ENCODE measurements at places on chromosomes 6 and 20.
A peak's percentile ranks its signal among the peaks of the same experiment; 100 is the strongest.

DNA sequence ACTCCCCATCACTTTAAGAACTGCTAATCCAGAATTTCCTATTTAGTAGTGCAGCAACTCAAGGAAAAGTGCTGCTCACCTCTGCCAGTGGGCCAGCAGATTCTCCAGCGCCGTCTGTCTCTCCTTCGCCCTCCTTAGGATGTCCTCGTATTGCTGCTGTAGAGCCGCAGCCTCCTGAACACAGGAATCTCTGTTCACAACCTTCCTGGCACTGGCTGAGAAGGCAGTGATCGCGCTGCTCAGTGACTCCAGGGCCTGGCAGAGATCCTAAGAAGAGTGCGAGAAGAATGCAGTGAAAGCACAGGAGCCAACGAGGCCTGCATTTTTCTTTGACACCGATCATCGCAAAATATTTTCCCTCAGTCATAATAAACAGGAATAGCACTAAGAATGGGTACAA, 209.0 kb downstream of the SYNE1 start:
- DNase-seq = no peak

GRCh38 chr6:5704708-5705107, 302.0 kb downstream of the NRN1 start:
- DNase-seq = no peak

- DNase-seq = no peak
Observed at GRCh38 chr6:122760330-122760729, 19.2 kb upstream of the FABP7 start.

DNA sequence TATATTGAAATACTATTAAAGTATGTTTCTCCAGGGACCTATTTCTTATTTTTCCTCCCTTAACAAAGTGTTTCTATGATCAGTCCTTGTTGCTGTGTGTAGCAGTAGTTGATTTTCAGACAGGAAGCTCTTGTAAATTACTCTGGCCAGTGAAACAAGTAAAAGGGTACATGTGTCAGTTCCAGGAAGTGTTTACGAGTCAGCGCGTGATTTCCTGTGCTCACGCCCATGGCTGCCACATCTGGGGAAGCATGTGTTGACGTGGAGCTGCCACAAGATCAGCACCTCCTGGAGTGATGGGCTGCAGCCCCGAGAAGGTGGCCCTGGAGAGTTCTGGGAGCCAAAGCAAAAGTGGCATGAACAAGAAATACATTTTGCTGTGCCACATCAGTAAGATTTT, 38.6 kb upstream of the GGTLC1 start:
- peak; percentile 80 for DNase-seq

DNA sequence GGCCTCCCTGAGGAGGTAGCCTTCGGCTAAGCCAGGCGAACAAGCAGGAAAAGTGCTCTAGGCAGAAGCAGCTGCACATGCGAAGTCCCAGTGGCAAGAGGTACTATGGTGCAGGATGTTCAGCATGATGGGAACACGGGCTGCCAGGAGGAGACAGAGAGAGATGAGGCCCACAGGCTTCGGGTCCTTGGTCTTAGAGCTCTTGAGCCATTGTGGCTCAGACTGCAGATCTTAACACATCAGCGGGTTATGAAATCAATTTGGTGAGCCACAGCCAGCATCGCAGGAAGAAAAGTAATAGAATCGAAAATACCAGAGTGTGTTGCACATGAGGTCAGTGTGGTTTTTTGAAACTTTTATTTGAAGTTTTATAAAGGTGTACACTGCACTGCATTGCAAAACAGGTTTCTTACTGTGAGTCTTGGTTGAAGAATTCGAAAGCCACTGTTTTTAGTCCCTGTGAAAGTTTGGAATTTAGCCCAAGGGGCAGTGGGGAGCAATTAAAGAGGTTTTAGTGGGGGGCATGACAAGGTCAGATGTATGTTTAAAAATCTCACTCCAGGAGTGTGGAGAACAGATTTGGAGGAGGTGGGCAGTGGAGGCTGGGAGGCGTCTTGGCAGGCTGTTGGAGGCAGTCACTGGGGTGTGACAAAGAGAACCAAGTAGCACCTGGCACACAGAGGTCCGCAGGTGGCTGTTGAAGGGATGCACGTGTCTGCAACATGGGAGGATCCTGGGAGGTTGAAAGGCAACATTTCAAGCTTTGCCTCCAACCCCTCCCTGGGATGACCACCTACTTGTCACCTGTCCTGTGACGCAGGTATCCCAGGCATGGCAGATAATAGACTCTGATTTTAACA, 69.3 kb downstream of the EYA2 start:
- DNase-seq = no peak

DNA sequence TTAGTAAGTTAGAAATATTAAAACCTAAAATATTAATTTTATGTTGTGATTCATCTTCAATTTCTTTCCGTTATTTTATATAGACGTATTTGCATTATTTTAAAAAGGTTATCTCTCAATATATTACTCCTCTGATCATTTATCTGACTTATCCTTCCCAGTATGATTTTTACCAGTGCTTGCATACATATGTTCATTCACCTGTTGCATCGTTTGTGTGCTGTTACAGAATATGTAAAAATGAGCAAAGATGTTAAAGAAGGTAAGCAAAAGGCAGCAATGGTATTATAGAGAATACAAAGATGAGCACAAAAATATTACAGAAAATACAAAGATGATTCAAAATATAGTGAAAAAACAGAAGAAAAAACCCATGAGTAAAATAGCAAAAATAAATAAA, 48.9 kb downstream of the SYCP2 start:
- DNase-seq = no peak

DNA sequence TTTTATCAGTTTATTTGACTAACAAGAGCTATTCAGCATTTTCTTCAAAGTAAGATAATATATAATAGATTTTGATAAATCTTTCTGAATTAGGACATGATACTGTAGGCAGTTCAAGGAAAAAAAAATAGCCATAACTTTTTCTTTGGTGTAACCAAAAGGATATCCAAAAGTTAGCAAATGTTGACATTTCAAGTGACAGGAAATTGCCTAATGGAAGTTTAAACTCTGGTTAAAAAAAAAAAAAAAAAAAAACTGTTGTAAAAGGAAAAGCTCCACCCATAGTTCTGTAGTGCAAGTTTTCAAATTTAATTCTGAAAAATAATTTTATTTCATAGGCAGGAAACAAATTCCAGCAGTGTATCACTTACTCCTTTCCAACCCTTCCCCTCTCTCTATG, 18.8 kb downstream of the HEBP2 start:
- no peak for DNase-seq

GRCh38 chr20:14963262-14963663, 625.9 kb upstream of the FLRT3 start:
- DNase-seq = no peak

DNA sequence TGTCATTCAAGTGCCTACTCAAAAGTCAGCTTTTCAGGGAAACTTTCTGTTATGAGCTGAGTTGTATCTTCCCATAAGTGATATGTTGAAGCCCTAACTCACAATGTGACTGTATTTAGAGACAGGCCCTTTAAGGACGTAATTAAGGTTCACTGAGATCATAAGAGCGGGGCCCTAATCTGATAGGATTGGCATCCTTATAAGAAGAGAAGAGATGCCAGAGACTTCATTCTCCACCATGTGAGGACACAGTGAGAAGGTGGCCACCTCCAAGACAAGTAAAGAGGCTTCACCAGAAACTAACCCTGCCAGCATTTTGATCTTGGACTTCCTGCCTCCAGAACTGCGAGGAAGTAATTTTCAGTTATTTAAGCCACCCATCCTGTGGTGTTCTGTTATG, 12.7 kb upstream of the SMLR1 start:
- no peak for DNase-seq

GRCh38 chr6:40996591-40997233, 42.3 kb downstream of the UNC5CL start:
- no peak for DNase-seq

DNA sequence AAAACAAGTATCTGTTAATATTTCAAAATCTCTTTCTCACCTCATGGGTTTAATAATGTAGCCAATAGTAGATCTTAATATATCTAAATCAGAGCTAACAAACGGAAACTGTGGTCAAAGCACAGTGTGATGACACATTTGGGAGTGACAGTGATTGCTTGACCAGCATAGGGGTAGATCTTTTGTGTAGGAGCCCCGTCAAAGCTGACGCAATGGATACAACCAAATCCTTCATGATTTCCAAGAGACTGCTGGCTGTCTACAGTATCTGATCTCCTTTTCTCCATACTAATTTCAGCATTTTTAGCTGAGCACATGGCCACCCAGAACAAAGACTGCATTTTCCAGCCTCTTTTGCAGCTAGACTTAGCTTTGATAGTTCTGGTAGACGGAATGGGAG, 299.3 kb upstream of the ECI2 start:
- DNase-seq = no peak

GRCh38 chr20:5927749-5928462, 22.4 kb downstream of the TRMT6 start:
- DNase-seq = no peak

GRCh38 chr6:157615420-157615769, 207.7 kb upstream of the SNX9 start:
- no peak for DNase-seq

GRCh38 chr6:45668705-45669104, 291.0 kb upstream of the SUPT3H start:
- DNase-seq = peak; percentile 43

DNA sequence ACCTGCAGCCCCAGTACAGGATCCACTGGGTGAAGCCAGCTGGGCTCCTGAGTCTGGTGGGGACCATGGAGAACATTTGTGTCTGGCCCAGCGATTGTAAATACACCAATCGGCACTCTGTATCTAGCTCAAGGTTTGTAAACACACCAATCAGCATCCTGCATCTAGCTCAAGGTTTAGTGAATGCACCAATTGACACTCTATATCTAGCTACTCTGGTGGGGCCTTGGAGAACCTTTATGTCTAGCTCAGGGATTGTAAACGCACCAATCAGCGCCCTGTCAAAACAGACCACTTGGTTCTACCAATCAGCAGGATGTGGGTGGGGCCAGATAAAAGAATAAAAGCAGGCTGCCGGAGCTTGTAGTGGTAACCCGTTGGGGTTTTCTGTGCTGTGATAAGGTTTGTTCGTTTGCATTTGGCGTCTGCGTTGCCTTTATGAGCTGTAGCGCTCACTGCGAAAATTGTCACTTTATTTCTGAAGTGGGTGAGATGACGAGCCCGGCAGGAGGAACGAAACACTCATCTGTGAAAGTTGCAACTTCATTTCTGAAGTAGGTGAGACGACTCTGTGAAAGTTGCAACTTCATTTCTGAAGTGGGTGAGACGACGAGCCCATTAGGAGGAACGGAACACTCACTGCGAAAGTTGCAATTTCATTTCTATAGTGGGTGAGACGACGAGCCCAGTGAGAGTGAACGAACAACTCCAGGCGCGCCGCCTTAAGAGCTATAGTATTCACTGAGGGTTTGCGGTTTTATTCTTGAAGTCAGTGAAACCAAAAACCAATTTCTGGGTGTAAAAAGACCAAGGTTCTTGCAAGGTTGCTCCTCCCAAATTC, 31.1 kb downstream of the SERPINB6 start:
- peak; percentile 81 for DNase-seq

GRCh38 chr20:17556837-17557674, 12.8 kb upstream of the DSTN start:
- no peak for DNase-seq

DNA sequence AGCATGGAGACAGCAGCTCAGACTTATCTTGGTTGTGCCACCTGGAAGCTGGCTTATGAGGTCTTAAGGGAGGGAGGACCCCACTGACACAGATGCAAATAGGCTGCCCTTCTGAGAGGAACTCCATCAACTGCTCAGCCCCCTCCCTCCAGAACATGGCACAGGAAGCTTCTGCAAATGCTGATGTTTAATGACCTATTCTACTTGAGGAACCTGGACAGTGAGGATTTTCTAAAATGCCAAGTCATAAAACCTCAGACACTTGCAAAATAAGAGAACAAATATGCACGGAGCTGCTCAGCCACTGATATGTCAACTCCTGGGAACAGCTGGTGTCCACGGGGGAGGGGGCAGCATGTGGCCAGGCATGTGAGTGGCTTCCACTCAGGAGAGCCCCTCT, 3.5 kb downstream of the CST9 start:
- DNase-seq = no peak

GRCh38 chr6:108872575-108872974, 24.4 kb downstream of the ARMC2 start:
- no peak for DNase-seq

Measured in activated CD8-positive, alpha-beta memory T cell treated with anti-CD3 and anti-CD28 coated beads for 24 hours (primary cell).